ENCODE measurements at places on chromosomes 4 and X. TPM values are rescaled to one million over a fixed set of nuclear protein-coding genes. Genes with fewer than 3 reads are reported as not detected.

The GPR50 gene
- not detected for total RNA-seq

The STK32B gene
- not detected for total RNA-seq

The PSAPL1 gene
- not detected for total RNA-seq

DNA sequence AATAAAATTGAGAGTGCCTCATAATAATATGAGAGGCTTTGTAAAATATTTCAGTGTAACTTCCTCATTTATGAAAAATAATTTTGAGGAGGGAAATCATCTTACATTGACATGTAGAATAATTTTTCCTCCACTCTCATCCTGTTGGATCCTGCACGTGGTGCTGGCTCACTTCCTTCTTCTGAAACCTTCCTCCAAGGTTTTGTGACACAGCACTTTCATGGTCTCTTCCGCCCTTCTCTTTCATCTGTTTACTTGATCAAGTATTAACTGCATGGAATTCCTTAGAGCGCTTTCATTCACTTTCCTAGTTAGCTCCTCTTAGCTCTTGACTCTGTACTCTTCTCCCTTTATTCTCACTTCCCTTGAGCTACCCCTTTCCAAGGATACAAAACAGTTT, 246.5 kb downstream of the RAPGEF2 start:
- H3K4me3 ChIP-seq: no peak overlapping the region
- H3K27me3 ChIP-seq: no peaks in the 10 kb centered on the region
- H3K4me1 ChIP-seq: no peaks in the 10 kb centered on the region

- H3K4me1 ChIP-seq: no peaks in the 10 kb centered on the region
- no peak overlapping the region for H3K4me3 ChIP-seq
- H3K27me3 ChIP-seq: peaks cover 14% of the 10 kb centered on the region
Observed at GRCh38 chr4:146548443-146548842, 26.7 kb upstream of the SLC10A7 start.

GRCh38 chr4:2337131-2337723, 75.3 kb upstream of the MXD4 start:
- peaks cover 31% of the 10 kb centered on the region for H3K36me3 ChIP-seq
- ATAC-seq: no peak
- H3K4me3 ChIP-seq: no peak overlapping the region
- H3K27me3 ChIP-seq: no peaks in the 10 kb centered on the region
- H3K4me1 ChIP-seq: peaks cover 5% of the 10 kb centered on the region

- no peaks in the 10 kb centered on the region for H3K4me1 ChIP-seq
- H3K27me3 ChIP-seq: peaks cover 4% of the 10 kb centered on the region
- H3K27ac ChIP-seq: no peak overlapping the region
- no peaks in the 10 kb centered on the region for H3K36me3 ChIP-seq
- no peak overlapping the region for H3K4me3 ChIP-seq
- ATAC-seq: no peak
Observed at GRCh38 chr4:124157396-124158083, 555.0 kb downstream of the ANKRD50 start.

Data from activated T-helper 17 cell treated with anti-CD3 and anti-CD28 coated beads, Interleukin-2, amount 50 U/mL, for 72 hours (primary cell).